GM18507 (cell line): ENCODE measurements at places on chromosomes 2 and 18.
A peak's percentile ranks its signal among the peaks of the same experiment; 100 is the strongest.

DNA sequence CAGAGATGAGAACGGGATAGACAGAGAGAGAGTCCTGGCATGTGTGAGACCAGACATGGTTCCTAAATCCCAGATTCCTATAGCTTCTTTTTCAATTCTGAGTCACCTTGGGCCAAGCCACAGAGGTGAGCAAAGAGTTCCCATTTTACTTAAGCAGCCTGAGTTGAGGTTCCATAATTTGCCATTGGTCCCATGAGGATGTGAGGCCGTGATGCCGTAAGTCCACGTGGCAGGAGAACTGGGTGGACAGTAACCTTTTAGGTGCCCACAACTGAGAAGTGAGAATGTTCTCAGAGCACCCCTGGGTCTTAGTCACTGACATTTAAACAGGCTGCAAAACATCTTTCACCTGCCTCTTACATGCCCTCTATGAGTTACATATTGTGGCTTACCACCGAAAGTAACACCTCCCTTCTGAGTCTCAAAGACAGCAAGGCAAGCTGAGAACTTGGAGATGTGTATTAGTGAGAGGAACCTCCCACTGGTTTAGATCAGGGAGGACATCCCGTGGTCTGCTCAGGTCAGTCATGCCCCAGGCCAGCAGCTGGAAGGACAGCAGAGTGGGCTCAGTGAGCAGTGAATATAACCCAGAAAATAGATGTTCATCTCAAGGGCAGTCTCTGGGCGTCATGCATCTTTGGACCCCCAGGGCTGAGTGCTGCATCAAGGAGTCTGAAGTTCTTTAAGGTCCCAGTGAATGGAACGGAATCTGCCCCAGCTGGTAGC, 127.9 kb upstream of the LGALSL start:
- DNase-seq = peak; percentile 71

DNA sequence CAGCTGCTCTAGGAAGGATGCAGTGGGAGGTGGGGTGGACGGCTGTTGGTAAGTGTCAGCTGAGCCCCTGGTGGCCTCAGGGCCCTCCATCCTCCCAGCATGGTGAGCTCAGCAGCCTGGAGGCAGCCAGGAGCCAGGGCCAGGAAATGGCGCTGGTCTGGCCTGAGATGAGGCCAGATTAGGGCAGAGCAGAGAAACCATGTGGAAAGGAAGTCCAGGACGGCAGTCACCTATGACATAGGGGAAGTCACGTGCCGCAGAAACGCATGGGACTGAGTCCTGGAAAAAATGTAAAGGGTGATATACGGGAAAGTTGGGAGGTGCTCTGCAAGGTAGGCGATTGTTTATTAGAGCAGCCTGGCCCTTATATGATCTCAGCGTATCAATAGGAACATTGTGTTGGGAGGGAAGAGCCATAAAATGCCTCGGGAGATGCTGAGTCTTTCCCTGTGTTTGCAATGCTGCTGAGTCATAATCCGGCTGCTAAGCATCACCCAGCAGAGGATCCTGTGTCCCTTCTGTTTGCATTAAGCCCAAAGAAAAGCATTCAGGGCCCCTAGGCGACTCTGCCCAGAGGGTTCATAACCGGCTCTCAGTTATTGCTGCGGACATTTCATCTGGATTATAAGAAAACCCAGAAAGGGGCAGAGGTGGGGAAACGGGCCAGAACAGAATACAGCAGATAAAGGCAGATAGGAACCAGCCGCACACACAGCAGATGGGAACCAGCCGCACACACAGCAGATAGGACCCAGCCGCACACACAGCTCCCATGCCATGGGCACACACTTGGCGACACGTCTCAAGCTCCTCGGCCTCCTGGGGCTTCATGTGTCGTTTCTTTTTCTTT, 30.3 kb upstream of the B3GNT7 start:
- no peak for DNase-seq

- no peak for DNase-seq
These were observed 180.7 kb downstream of the SUCLG1 start for GRCh38 chr2:84278386-84278785.

- peak; percentile 20 for DNase-seq
These were observed 47.0 kb downstream of the TNFRSF11A start for GRCh38 chr18:62372156-62372555.

- no peak for DNase-seq
These were observed 44.2 kb downstream of the WDPCP start for GRCh38 chr2:63544017-63544627.
